ENCODE measurements at places on chromosomes 4 and X.

GRCh38 chr4:1864076-1865008, 6.9 kb upstream of the NSD2 start:
- no peak for DNase-seq

DNA sequence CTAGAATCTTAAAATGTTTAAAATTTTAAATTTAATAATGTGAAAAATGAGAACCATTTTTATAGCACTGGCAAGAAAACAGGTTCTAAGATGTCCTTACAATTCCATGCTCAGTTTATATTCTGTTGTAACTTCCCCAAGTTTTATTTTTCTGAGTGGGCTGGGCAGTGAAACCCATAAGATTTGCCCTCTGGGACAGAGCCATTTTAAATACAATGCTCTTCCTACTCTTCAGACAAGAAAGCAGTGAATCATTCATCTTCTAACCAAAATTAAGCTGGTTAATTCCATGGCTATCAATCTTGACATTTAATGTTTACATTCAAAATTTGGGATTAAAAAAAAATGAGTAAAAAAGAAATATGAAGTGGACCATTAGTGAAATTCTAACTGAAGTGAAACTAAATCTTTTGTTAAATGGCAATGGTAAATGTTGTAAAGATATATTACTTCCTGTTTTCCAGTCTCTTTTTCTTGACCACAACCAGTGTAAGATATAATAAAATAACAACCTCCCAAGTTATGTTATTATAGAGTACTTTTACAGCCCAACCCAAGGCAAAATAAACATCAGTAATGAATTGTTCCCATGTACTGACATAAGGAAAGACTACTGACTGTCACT, 37.2 kb upstream of the PTPN13 start:
- no peak for DNase-seq

GRCh38 chrX:122579526-122579925, 604.6 kb upstream of the GRIA3 start:
- no peak for DNase-seq

- DNase-seq = no peak
Measured at GRCh38 chr4:71669291-71669690, 114.6 kb downstream of the GC start.

DNA sequence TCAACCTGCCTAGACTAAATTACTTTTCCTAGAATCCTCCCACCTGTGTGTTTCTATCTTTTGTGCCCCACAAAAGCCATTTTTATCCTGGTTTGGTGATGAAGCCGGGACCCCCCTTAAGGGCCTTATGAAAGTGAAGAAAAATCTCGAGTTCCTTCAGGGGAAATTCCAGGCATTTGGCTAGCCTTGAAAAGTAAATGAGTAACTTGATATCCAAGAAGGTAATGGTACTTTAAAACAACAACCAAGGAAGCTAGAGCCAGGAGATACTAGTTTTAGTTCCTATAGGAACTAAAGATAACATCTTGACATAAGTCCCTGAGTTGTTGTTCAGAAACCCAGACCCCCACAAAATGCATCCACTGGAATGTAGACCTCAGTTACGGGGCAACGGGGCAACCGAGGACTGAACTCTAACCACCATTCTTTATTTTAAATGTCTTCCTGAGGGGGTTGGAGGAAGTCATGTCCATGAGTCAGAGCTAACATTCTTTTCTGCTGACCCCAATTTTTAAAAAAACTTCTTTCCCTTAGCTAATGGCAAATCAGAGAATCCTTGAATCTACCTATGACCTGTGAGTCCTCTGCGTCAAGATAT, 73.9 kb downstream of the VCX3A start:
- no peak for DNase-seq

DNA sequence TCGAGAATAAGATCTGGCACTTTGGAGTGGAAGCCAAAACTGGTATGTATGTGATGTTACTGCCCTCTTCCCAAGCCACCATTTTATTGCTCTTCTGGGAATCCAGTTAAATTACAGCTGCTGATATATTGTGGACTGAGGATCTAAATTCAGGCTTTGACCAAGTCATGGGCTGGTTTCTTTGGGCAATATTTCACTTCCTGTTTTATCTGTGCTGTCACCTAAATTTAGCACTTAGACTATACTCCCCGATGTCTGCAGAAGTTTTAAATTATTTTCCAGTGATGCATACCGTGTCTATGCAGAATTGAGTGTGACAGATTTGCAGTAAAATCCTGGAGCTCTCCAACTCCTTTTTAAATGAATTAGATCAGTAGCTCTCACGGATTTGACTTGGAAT, 100.0 kb downstream of the TEX13A start:
- no peak for DNase-seq

All from ascending aorta (tissue), 2 donors.